T follicular helper cell (primary cell): ENCODE measurements at places on chromosomes 1 and 21.

- no peak for DNase-seq
Measured at GRCh38 chr1:201696217-201696761, 132.7 kb upstream of the IPO9 start.

GRCh38 chr1:220222939-220223338, 49.3 kb downstream of the RAB3GAP2 start:
- no peak for DNase-seq

DNA sequence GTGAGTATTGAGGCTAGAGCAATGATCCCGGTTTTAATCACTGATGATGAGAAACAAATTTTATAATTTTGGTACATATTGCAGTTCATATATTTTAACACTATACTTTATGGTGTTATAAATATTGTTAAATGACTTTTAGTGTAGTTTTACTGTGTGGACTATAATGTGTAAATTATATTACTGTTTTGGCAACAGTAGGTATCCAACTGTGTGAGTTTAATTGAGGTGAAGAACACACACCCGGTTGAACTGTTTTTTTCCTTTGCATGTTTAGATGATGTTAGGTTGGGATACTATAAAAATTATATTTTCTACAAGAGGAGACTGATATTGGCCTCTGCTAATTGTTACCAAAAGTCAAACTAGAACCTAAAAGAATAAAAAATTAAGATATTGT, 166.5 kb downstream of the SDCCAG8 start:
- DNase-seq, result no peak

GRCh38 chr1:162135271-162135775, 65.8 kb downstream of the NOS1AP start:
- DNase-seq, result no peak

DNA sequence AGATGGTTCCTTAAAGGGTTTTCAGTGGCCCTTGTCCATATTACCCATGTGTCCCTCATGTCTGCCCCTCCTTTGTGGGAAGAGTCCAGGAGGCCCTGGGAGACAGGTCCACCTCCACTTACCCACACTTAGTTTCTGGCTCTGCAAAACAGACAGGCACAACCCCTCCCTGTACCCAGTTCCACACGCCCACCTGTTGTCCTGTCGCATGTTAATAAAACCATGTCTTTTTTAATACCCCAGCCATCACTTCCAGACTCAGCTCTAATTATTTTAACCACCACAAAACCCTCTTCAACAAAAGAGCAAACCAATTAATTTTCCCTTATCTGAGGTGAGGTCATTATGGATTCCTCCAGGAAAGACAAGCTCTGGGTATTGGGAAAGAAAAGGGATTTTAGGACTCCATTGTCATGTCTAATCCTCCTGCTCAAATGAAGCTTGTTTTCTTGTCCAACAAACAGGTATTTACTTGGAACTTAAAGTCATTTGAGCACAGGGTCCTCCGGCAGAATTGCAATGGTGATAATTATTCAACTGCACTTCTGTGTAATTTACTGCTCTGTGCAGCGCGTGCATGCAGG, 68.9 kb downstream of the CCDC185 start:
- no peak for DNase-seq

- DNase-seq, result no peak
Measured at GRCh38 chr1:75202751-75203150, 68.6 kb downstream of the LHX8 start.

- no peak for DNase-seq
Measured at GRCh38 chr1:63294803-63295594, 27.4 kb upstream of the FOXD3 start.

GRCh38 chr1:168736520-168736919, 7.5 kb upstream of the DPT start:
- no peak for DNase-seq

- DNase-seq, result no peak
Measured at GRCh38 chr1:63917571-63918417, 144.0 kb downstream of the ROR1 start.

- no peak for DNase-seq
Measured at GRCh38 chr1:67257173-67257535, 50.5 kb upstream of the IL12RB2 start.

DNA sequence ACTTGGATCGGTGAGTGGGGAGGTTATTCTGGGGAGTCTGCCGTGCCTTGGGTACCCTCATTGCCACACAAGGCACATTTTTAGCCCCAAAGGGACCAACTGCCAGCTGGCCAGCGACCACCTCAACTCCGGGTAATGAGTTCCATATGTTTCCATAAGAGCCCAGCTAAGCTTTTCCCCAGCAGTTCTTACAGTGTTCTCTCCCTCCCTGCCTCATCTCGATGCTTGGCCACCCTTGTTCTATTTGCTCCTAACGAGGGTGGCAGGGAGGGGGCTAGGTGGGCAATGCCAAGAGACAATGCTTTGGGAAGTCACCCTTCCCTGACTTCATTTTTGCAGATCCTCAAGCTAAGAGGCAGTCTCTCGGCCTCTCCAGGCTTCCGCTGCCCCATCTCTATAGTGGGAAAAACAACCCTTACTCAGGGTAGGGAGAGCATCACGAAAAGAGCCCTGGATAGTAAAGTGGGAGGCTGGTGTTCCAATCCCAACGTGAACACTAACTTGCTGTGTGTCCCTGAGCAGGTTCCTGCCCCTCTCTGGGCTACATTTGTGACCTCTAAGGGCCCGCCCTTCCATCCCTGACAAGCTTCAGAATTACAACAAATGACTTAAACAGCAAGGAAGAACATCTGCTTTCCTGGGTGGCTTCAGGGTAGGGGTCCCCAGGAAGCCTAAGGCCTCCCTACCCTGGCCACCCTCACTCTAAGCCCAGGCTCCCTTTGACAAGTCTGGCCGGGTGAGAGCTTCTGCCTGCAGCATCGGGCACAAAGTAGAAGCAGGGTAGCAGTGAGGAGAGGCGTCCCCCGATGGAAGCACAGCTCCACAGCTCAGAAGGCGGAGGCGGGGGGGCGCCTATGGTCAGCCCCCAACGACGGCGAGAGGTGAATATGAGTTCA, 5.8 kb downstream of the ID3 start:
- no peak for DNase-seq

- DNase-seq, result no peak
Measured at GRCh38 chr1:87362834-87363426, 34.2 kb downstream of the LMO4 start.

GRCh38 chr1:167135281-167135840, 41.5 kb downstream of the STYXL2 start:
- DNase-seq, result no peak

DNA sequence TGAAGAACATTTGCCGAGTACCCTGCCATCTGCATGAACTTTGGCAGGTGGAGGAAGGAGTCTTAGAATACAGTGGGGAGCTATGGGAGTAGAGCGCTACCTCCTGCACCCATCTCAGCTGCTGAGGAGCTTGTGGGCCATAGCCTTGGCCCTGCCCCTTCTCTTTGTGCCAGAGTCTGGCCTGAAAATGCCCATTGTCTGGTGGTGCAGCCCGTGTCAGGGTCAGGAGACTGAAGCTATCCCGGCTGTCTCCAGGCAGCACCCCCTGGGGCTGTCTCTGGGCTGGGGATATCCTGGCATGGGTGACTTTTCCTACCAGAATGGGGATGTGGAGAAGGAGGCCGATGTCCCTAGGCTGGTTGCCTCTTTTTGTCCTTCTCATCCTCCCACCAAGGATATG, 7.3 kb downstream of the IPO13 start:
- DNase-seq, result no peak

DNA sequence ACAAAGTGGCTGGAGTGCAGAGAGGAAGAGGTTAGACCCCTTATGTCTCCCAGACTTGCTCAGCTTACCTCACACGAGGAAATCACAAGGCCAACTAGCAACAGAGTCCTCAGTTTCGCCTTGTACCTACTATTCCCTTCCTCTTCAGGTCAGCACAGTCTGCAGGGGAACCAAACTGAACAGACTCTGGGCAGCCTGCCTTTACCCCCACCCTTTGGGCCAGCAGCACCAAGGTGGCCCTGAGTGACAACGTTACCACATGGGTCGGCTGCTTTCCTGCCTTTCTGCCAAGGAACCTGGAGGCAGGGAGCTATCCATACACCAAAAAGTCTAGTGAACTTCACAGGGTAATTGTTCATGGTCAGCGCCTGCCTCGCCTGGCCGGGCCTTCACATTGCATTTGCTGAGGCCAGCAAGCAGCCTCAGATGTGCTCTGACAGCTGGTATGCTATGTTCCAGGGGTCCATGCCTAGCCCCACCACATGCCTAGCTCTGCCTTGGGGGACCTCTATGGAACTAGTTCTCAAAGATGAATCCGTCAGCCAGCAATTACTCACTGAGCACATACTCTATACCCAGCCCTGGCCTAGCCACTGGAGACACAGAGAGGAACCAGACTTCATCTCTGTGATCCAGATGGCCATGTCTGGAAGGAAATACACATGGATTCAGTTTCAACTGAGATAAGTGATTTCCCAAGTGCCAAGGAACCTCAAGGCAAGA, 69.6 kb downstream of the DMAP1 start:
- no peak for DNase-seq

GRCh38 chr1:153942766-153943549, 3.6 kb downstream of the DENND4B start:
- no peak for DNase-seq

- no peak for DNase-seq
Measured at GRCh38 chr1:233281711-233282581, 13.6 kb downstream of the PCNX2 start.

GRCh38 chr1:228336308-228337030, 70.2 kb downstream of the TRIM11 start:
- DNase-seq, result no peak

GRCh38 chr21:29721221-29721620, 218.6 kb downstream of the GRIK1 start:
- DNase-seq, result no peak

DNA sequence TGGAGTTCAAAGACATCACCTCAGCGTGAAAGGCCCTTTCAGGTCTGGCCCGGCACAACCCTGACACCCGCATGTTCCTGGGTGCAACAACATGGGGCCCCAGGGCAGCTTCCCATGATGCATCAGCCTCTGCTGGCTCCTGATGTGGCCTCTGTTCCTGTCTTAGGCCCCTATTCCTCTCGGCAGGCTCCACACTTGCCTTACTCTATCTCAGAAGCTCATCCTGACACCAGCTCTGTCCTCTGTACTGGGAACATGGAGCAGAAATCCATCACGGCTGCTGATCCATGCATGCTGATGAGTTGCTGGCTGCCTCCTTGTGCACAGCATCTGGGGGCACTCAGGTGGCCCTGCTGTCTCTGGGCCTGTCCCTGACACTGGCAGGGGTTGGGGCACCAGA, 74.6 kb downstream of the ADARB1 start:
- no peak for DNase-seq

DNA sequence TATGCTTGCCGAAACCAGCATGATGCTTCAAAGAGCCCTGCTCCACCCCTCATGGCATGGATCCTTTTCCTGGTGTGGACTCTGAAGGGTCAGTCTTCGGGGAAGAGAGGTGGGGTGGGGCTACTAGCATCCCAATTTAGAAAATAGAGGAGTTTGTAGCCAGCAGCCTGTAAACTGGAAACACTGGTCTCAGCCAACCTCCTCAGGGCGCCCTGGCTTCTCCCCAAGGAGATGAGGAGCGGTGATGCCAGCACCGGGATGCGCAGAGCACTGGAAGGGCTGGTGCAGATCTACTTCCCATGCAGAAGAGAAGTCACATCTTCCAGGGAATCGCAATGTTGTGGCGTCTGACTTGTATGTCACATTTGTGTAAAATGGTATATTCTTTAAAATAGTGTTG, 6.4 kb upstream of the IKBKE start:
- no peak for DNase-seq
